Hematopoietic multipotent progenitor cell treated with erythropoietin and hydrocortisone succinate and interleukin-3 and kit ligand, for 17 days (in vitro differentiated cells): ENCODE measurements at places on chromosomes 5 and 9.

GRCh38 chr9:137168904-137169856 is 671 bp downstream of the LRRC26 start:
- no peak for DNase-seq

GRCh38 chr9:38347946-38348345 is 44.6 kb upstream of the ALDH1B1 start:
- DNase-seq = no peak

DNA sequence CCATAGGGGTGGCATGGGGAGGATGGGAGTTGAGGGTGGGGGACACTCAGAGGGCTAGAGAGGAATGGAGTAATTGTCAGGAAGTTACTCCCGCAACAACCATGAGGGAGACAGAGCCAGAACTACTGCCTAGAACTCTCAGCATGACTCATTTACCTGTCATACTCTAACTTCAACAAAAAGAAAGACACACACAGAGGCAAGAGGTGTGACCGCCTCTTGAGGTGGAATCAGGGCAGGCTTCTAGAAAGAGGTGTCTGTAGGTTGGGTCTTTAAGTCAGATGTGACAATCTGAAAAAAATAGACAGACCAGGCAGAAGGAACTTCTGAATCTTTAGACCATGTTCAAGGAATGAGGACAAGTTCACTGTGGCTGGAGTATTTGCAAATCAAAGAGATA is 73.4 kb downstream of the GABBR2 start:
- no peak for DNase-seq

- DNase-seq = no peak
Observed at GRCh38 chr9:101097210-101097609, 68.7 kb downstream of the PLPPR1 start.

DNA sequence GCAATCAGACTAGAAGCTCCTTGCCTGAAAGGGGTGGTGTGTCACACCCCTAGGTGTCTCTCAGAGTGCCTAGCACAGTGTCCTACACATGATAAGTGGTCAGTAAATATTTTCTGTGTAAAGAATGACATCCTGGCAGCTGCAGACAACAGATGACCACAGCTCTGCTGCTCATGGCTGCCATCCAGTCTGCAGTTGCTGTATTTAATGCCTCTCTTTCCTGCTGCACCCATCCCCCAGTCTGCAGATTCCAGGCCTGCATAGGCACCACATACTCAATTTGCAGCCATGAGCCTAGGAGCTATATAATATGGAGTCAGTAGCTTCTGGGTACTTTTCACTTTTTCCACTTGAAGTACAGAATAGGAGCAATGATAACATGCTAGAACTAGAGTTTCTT is 94.9 kb upstream of the NR4A3 start:
- no peak for DNase-seq

DNA sequence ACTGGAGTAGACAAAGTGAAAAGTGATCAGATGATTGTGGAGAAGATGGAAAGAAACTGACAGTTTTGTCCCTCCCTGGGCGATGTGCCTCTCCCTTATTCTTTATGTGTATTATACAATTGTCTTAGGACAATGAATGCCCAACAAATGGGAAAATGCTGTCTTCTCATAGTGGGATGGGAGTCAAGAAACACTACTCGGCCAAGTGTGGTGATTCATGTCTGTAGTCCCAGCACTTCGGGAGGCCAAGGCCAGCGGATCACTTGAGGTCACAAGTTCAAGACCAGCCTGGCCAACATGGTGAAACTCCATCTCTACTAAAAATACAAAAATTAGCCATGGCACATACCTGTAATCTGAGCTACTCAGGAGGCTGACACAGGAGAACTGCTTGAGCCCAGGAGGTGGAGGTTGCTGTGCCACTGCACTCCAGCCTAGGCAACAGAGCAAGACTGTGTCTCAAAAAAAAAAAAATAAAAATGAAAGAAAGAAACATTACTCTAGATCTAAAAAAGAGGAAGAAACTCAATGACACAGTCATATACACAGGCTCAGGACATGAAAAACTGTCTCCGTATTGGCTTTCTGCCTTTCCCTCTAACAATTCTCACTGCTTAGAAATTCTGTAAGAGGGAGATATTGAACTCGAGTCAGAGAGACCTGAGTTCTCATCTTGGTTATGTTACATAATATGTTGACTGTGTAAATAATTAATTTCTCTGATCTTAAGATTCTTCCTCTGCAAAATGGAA is 67.9 kb upstream of the TARS1 start:
- no peak for DNase-seq

DNA sequence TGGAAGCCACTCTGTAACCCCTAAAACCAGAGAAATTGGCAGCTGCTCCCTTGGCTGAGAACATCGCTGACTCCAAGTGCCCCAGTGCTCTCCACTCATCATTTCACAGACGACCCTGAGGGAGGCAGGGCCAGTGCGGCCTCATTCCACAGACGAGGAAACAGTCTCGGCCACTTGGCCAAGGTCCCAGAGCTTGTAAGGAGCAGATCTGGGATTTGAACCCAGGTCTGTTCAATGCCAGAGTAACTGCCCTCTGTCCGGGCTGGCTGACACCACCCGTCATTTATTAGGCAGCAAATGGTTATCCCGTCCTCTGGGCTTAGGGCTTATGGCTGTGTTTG is 19.9 kb upstream of the IER5L start:
- no peak for DNase-seq

GRCh38 chr9:35054871-35055644 is 17.4 kb downstream of the VCP start:
- DNase-seq = no peak
